H4 (cell line): ENCODE measurements at places on chromosomes 6 and 20. TPM values are rescaled to one million over a fixed set of nuclear protein-coding genes. Genes with fewer than 3 reads are reported as not detected.
A peak's percentile ranks its signal among the peaks of the same experiment; 100 is the strongest.

GRCh38 chr6:10609038-10609437, 85.4 kb downstream of the C6orf52 start:
- DNase-seq = no peak

NKAPL gene
- total RNA-seq = not detected in 2 replicates

DNA sequence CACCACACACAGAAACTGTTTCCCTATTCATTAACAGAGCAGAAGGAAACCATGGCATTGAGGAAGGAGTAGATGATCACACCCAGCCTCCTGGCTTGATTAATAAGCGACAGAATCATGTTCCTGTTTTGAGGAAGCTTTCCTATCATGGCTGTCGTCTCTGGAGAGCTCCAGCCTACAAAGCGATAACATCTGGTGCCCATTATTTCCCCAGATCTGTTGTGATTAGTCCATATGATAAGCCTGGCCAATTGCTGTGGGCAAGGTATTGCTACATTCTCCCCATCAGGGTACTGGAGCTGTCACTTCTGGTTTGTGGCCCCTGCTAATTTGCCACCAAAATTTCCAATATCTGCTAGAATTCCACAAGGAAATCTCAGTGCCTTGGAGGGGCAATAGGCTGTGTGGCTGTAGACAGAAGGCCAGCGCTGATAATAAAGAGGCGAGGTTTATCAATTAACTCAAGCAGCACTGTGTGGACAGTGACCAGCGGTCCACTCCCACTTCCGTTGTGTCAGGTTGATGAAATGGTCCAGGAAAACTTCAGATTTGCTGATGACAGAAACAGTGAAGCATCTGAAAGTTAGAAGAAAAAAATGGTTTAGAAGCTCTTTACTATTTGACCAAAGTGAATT, 66.4 kb downstream of the OLIG3 start:
- DNase-seq = no peak

DNA sequence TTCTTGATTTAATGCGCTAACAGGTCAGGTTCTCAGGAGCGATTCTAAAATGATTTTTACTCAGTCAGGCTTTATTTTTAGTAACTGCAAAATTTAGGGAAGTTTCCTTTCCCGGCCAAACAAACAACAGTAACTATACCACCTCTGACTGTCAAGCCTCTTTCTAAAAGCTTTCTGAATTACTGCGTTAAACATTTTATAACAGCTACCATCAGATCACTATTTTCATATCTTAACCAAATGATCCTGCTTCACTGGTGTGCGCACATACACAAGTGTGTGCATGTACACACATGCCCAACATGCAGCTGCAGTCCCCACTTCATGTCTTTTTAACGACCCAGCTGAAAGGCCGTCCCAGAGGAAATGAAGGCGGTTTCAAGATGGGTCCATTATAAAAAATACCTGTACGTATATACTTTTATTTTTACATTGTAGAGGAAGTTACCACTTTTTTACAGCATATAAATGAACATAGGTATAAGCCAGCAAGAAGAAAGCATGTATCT, 25.0 kb downstream of the TMEM242 start:
- no peak for DNase-seq

DNA sequence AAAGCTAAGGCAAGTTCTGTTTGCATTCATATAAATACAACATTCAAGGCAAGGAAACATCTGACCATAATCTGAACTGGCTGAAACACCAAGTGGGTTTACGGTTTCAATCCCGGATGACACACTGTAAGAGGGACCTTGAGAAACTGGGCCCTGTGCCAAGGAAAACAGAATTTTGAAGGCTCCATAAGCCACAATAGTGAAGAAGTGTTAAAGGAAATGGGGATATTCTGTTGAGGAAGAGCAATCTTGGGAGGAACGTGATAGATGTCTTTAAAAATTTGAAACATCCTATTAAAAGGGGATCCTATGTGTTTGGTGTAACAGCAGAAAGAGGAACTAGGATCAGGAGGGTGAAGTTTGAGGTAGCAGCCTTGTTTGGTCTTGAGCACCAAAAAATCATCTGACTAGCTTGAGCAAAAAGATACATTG, 82.4 kb upstream of the TAB2 start:
- peak; percentile 79 for DNase-seq

- peak; percentile 72 for DNase-seq
Observed at GRCh38 chr6:41430875-41431274, 95.5 kb downstream of the NCR2 start.

DNA sequence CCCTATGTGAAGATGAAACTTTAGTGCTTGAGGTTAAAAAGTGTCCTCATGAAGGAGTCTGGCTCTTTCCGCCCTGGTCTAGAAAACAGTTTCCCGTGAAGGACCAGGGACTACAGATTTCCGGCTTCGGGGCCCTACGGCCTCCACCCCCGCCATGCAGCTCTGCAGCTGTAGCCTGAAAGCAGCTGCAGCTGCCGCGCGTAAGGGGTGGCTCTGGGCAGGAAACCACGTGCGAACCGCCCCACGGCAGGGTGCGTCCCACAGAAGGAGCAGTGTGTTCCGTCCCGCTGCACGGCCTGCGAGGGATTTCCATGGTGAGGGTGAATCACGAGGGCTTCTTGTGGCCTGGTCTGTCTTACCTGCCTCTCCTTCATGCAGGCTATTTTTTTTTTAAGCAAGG, 117.0 kb downstream of the ERMARD start:
- DNase-seq = no peak

FOXS1 gene
- 0.08 TPM in 1 of 2 replicates, not detected in the other for total RNA-seq

GRCh38 chr20:58783511-58784011, 67.1 kb downstream of the GNAS-AS1 start:
- DNase-seq = no peak

GRCh38 chr6:143949535-143949934, 58.5 kb downstream of the PLAGL1 start:
- no peak for DNase-seq

DNA sequence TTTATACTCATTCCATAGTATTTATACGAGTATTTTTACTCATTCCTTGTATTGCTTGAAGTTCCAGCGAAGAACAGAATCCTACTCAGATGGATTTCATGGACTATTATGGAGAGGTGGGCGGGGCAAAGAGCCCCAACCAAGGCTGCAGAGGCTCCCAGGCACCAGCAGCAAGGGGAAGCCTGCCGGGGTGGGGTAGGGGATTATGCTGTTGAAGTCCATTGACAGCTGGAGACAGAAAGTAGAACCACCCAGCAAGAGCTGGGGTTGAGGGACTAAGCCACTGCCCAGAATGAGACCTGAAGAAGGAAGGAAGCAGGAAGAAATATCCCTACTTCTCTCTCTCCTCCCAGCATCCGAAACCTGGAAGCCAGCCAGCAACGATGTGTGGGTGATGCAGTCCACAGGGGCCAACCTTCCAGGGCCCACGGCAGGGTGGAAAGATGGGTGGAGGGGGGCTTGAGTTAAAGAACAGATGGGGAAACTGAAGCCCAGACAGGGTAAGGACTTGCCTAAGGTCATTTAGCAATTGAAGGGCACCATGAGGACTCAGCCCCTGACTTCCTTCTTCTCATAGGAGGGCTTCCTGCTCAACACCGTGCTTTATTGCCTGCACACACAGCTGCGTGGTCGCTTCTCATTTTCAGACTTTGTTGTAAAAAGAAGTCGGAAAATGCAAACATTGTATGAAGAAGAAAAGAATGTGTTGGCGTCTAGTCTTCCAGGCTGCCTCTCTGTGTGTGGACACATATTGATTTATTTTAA, 18.3 kb upstream of the GTSF1L start:
- no peak for DNase-seq

GRCh38 chr20:32920530-32921298, 62.0 kb downstream of the EFCAB8 start:
- no peak for DNase-seq

DUSP22 gene
- total RNA-seq = 8.9 and 14.1 TPM in 2 replicates

DNA sequence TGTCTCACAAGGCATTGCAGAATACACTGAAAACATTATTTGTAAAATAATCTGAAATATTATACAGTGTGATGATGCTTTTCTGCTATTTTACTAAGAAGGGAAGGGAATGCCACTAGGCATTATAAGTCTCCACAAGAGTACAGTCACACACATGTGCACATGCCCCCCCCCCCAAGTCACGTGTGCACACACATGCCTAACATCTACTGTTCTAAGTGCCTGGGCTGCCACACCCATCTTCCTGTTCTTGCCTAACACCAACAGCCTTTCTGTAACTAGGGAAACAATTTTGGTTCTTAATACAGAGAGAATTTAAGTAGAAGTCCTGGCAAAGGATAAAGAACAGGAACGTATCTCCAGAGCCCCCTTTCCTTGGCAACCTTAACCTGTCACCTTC, 58.2 kb upstream of the BCLAF1 start:
- DNase-seq = no peak

KIF25 gene
- total RNA-seq = 0.51 and 2.3 TPM in 2 replicates

SLC12A5 gene
- total RNA-seq = 0.21 and 4.3 TPM in 2 replicates

OVOL2 gene
- total RNA-seq = 0.47 and 1.5 TPM in 2 replicates

DNA sequence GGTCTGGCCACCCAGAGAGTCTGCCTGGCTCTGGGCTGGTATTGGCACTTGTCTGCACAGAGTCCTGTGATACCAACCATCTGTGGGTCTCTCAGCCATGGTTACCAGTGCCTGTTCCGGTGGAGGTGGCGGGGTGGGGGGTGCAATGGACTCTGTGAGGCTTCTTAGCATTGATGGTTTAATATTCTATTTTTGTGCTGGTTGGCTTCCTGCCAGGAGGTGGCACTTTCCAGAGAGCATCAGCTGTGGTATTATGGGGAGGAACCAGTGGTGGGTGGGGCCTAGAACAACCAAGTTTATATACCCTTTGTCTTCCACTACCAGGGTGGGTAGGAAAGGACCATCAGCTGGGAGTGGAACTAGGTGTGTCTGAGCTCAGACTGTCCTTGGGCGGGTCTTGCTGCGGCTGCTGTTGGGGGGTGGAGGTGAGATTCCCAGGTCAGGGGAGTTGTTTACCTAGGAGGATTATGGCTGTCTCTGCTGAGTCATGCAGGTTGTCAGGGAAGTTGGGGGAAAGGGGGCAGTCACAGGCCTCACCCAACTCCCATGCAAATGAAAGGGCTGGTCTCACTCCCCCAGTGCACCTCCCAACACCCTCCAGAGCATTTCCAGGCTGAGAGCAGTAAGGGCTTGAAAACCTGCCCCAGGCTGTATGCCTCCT, 117.5 kb downstream of the FLRT3 start:
- DNase-seq = peak; percentile 36

DNA sequence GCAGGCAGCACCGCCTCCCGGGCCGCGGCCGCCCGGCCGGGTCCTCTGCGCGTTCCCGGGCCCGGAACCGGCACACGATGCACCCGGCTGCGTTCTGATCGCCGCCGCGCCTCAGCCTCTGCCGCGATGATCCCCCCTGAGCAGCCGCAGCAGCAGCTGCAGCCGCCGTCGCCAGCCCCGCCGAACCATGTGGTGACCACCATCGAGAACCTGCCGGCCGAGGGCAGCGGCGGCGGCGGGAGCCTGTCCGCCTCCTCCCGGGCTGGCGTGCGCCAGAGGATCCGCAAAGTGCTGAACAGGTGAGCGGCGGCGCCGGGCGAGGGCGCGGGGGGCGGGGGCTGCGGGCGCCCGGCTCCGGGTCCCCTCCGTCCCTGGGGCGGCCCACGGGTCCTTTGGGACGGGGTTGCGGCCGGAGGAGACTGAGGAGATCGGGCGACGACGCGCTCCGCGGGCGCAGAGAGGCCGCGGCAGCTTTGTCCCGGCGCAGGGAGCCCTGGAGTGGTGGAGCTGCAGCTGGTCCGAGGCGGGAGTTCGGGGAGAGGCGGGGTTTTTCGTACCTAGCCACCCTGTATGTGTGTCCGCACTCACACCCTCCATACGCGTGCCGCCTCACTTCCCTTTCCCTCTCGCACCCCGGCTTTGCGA, 659 bp downstream of the SLC35F1 start:
- DNase-seq = no peak

FLRT3 gene
- 36.5 and 41.9 TPM in 2 replicates for total RNA-seq

C20orf202 gene
- total RNA-seq = not detected in 2 replicates

GRCh38 chr6:144334150-144334708, 49.1 kb downstream of the UTRN start:
- no peak for DNase-seq

GRCh38 chr6:160679402-160679769, 15.3 kb upstream of the LPA start:
- no peak for DNase-seq
